Neural progenitor cell (in vitro differentiated cells): ENCODE measurements at places on chromosomes 2 and 18.
A peak's percentile ranks its signal among the peaks of the same experiment; 100 is the strongest.

- H3K27me3 ChIP-seq: no peaks in the 10 kb centered on the region
- no peak overlapping the region for H3K4me3 ChIP-seq
- peaks cover 22% of the 10 kb centered on the region for H3K4me1 ChIP-seq
- H3K27ac ChIP-seq: no peak overlapping the region
- no peak for DNase-seq
Measured at GRCh38 chr2:64731746-64732145, 78.0 kb upstream of the SERTAD2 start.

DNA sequence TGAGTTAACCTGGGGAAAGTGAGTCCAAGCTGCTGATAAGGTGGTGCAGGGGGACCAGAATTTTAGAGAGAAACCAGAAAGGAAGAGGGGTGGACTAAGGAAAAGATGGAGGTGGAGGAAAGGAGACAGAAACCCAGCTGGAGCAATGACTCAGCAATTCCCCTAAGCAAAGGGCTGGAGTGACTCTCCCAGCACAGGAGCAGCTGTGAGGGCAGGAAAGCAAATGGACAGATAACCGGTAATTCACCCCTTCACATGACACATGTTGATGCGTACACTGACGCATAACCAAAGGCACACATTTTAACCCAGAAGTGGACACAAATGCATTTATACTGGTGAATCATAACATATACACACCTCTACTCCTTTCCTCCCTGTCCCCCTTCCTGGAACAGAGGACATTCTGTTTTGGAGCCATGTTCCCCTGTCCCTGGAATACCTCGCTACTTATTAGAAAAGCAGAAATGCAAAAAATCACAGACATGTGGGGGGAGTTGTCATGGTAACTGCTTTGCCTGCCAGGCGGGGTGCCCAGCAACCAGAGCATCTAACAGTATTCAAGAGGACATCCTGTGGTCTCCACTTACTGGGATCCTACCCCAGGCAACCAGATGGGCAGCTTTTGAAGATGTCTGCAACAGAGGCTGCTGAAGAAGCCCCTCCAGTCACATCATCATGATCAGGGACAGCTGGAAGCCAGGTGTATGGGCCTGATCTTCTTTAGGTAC is 4.7 kb downstream of the CDK5R2 start:
- no peak overlapping the region for H3K27ac ChIP-seq
- no peaks in the 10 kb centered on the region for H3K36me3 ChIP-seq
- peak; percentile 48 for DNase-seq
- peaks cover 67% of the 10 kb centered on the region for H3K27me3 ChIP-seq
- peak overlapping the region; percentile 56 for H3K4me3 ChIP-seq

DNA sequence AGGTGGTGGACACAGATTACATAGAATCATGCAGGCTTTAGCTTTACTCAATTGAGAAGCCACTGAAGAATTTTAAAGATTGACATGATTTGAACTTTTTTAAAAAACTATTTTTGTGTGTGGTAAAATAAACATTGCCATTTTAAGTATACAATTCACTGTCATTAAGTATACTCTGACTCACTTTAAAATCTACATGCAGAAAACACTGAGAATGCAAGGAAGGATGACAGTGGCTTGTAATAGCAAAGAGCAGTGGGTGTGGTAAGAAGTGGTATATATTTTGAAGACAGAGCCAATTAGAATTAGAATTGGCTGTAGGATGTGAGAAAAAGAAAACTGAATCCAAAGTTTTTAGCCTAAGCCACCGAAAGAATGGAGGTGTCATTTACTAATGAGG is 14.9 kb downstream of the TRMT61B start:
- no peak overlapping the region for H3K4me3 ChIP-seq
- DNase-seq: no peak
- H3K36me3 ChIP-seq: no peaks in the 10 kb centered on the region
- no peaks in the 10 kb centered on the region for H3K4me1 ChIP-seq

- H3K27me3 ChIP-seq: no peaks in the 10 kb centered on the region
- peaks cover 40% of the 10 kb centered on the region for H3K4me1 ChIP-seq
- no peak for DNase-seq
- no peak overlapping the region for H3K27ac ChIP-seq
- H3K36me3 ChIP-seq: no peaks in the 10 kb centered on the region
Measured at GRCh38 chr2:136129601-136130000, 11.7 kb upstream of the CXCR4 start.

GRCh38 chr2:132607426-132608090 is 62.4 kb downstream of the LYPD1 start:
- no peaks in the 10 kb centered on the region for H3K27me3 ChIP-seq
- no peaks in the 10 kb centered on the region for H3K4me1 ChIP-seq
- no peak overlapping the region for H3K27ac ChIP-seq
- no peaks in the 10 kb centered on the region for H3K36me3 ChIP-seq
- no peak overlapping the region for H3K4me3 ChIP-seq

DNA sequence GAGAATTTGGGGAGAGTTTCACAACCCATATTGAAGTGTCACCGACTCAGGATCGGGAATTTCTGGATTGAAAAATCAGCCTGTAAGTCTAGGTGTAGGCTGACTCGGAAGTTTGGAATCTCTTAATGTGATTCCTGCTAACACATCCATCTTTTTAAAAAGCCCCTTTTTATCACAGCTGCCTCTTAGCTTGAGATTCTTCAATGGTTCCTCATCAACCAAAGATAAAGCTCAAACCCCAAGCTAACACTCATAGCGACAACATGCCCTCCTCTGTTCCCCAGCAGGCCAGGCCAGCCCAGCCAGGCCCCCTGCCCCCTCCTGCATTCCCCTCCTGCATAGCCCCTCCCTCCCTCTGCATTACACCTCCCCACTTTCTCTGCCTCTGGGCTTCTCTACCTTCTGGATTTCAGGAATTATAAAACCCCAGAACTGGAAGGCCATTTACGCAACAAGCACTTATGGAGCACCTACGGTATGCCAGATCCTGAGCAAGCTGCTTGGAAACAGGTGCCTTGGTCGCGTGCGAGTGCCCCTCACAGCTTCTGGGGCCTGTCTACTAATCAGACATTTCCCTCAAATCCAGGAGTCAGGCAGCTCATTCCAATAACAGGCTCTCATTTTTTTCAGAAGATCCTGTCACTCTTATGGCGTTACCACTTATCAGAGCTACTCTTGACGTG is 63.4 kb downstream of the EMX1 start:
- no peaks in the 10 kb centered on the region for H3K36me3 ChIP-seq
- DNase-seq: no peak
- no peaks in the 10 kb centered on the region for H3K27me3 ChIP-seq
- H3K27ac ChIP-seq: no peak overlapping the region
